ENCODE measurements at places on chromosomes 7 and 10. TPM values are rescaled to one million over a fixed set of nuclear protein-coding genes. Genes with fewer than 3 reads are reported as not detected.

GRCh38 chr10:123042708-123043408 is 34.1 kb downstream of the ACADSB start:
- H3K27ac ChIP-seq, result no peak overlapping the region
- H3K4me3 ChIP-seq, result no peak overlapping the region
- no peaks in the 10 kb centered on the region for H3K27me3 ChIP-seq

- no peaks in the 10 kb centered on the region for H3K27me3 ChIP-seq
- no peak overlapping the region for H3K27ac ChIP-seq
- H3K36me3 ChIP-seq, result no peaks in the 10 kb centered on the region
- no peak for DNase-seq
- H3K4me3 ChIP-seq, result no peak overlapping the region
These were observed 45.9 kb downstream of the ZNF503 start for GRCh38 chr10:75355706-75356105.

DNA sequence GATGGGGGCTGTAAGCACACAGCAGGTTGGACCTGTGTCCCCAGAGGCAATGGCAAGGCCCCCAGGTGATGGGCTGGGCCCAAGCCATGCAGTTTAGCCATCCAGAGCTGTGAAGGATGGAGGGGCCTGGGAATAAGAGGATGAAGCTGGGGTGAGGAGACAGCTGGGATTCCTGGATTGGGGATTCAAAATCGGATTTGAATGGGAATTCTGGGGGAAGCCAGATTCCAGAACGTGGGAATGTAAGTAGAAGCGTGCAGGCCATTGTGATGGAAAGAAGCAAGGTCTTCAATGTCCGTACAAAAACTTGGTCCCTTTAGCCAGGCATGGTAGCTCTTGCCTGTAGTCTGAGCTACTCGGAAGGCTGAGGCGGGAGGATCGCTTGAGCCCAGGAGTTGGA is 9.8 kb downstream of the SH2B2 start:
- DNase-seq, result no peak
- H3K4me3 ChIP-seq, result no peak overlapping the region
- peaks cover 3% of the 10 kb centered on the region for H3K4me1 ChIP-seq
- no peaks in the 10 kb centered on the region for H3K27me3 ChIP-seq

DNA sequence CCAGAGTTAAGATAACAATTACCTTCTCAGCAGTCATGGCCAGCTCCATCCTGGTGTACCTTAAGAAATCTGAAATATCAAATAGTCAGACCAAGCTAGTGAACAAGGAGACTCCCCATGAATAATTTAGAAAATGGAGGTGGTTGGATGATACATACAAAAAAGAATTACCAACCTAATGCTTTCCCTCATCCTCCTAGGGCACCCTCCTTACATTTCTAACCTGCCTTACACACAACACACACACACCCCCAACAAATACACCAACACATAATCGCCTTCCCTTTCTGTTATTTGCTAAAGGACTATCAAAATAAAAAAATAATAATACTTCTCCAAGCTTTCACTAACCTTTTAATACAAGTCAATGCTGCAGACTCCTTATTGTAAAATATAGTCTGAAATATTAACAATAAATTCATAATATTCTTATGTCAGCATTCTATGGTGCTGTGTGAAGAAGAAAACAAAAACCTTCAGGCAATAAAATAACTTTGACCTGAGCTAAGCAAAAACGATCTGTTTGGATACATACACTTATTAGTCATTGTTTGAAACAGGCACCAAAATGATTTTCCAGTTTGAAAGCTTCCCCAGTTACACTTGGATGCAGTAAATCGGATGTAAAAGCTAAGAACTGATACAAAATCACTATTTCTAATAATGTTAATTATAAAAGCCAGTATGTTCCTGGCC is 3.4 kb downstream of the TWIST1 start:
- no peak overlapping the region for H3K4me3 ChIP-seq
- peaks cover 7% of the 10 kb centered on the region for H3K4me1 ChIP-seq
- H3K27ac ChIP-seq, result no peak overlapping the region
- no peak for DNase-seq
- H3K27me3 ChIP-seq, result peaks cover 76% of the 10 kb centered on the region
- no peaks in the 10 kb centered on the region for H3K36me3 ChIP-seq

VWDE gene
- 0.90 TPM for total RNA-seq
